Liver (tissue), 10 donors: ENCODE measurements at places on chromosomes 7 and 10. TPM values are rescaled to one million over a fixed set of nuclear protein-coding genes. Genes with fewer than 3 reads are reported as not detected.

DNA sequence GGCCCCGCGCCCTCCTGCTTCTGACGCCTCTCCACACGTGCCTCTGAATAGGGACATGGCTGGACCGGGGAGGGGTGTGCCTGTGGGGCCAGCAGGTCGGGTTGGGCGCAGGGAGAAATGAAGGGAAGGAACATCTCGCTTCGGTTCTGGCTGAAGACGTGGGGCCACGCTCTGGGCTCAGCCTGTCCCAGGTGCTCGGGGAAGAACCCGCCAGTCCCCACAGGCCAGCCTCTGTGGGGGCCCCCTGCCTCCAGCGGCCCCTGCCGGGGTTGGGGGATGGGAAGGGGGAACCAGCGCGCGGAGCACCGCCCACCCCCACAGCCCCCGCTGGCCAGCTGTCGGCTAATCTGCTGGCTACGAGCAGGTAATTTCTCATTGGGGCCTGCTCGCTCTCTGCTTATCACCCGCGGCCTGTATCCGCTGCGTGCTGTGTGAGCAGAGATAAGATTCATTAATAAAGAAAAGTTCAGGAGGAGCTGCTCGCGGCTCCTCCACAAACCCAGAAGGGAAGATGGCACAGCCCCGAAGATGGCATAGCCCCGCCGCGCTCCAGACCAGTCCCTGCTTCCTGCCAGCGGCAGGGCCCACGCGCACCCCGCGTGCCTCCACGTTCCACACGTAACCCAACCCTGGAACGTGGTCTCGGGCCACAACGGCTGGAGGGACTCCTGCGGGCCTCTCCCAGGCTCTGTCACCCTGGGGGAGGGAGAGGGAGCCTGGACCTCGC lies 186.2 kb downstream of the ELFN1 start:
- no peak overlapping the region for H3K27ac ChIP-seq
- H3K4me1 ChIP-seq, result peaks cover 4% of the 10 kb centered on the region
- H3K36me3 ChIP-seq, result no peaks in the 10 kb centered on the region
- peak; percentile 59 for DNase-seq
- no peak overlapping the region for H3K4me3 ChIP-seq

COL28A1 gene
- 0.50 TPM for total RNA-seq

- H3K36me3 ChIP-seq, result no peaks in the 10 kb centered on the region
- no peaks in the 10 kb centered on the region for H3K27me3 ChIP-seq
- H3K27ac ChIP-seq, result peak overlapping the region; percentile 8
Measured at GRCh38 chr7:2403718-2404648, 572 bp downstream of the CHST12 start.

DNA sequence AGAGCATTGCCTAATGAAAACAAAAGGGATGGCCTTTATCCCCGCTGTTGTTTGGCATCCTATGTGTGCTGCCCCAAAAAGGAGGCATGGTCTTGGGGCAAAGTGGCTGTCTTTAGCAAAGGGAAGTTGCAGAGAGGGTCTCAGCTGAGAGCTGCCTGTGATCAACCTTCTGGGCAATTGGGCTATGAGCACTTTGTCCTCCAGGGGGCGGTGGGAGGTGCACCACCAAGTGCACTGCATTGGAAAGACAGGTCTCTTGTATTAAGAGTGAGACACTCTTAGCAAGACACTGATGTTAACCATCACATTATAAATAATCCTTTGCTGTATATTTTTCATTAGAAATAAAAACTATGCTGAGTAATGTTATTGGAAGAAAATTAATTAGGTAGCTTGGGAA lies 314.8 kb downstream of the POM121L12 start:
- H3K4me3 ChIP-seq, result no peak overlapping the region
- H3K4me1 ChIP-seq, result no peaks in the 10 kb centered on the region
- DNase-seq, result no peak
- H3K27ac ChIP-seq, result no peak overlapping the region
- no peaks in the 10 kb centered on the region for H3K36me3 ChIP-seq
- no peaks in the 10 kb centered on the region for H3K27me3 ChIP-seq

MMP21 gene
- 0.17 TPM for total RNA-seq

MEIG1 gene
- 0.33 TPM for total RNA-seq

- no peak overlapping the region for H3K27ac ChIP-seq
- no peak overlapping the region for H3K4me3 ChIP-seq
- no peaks in the 10 kb centered on the region for H3K4me1 ChIP-seq
Measured at GRCh38 chr7:50147951-50148808, 55.1 kb upstream of the ZPBP start.

DNA sequence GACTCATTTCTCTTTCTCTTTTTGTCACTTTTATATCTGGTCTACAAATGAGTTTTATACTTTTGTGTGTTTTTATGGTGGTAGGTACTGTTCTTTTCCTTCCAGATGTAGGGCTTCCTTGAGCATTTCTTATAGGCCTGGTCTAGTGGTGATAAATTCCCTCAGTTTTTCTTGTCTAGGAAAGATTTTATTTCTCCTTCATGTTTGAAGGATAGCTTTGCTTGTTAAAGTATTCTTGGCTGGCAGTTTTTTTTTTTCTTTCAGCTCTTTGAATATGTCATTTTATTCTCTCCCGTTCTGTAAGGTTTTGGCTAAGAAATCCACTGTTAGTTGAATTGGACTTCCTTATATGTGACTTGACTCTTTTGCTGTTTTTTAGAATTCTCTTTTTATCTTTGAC lies 292.7 kb downstream of the RPS24 start:
- no peaks in the 10 kb centered on the region for H3K4me1 ChIP-seq
- H3K4me3 ChIP-seq, result no peak overlapping the region
- H3K36me3 ChIP-seq, result no peaks in the 10 kb centered on the region
- no peak for DNase-seq

GRCh38 chr7:70457883-70458680 lies 673.9 kb upstream of the GALNT17 start:
- no peak overlapping the region for H3K27ac ChIP-seq
- DNase-seq, result no peak
- H3K27me3 ChIP-seq, result no peaks in the 10 kb centered on the region

- H3K36me3 ChIP-seq, result no peaks in the 10 kb centered on the region
- no peaks in the 10 kb centered on the region for H3K27me3 ChIP-seq
- no peaks in the 10 kb centered on the region for H3K4me1 ChIP-seq
Measured at GRCh38 chr10:49139028-49139845, 5.4 kb upstream of the FAM170B start.

DNA sequence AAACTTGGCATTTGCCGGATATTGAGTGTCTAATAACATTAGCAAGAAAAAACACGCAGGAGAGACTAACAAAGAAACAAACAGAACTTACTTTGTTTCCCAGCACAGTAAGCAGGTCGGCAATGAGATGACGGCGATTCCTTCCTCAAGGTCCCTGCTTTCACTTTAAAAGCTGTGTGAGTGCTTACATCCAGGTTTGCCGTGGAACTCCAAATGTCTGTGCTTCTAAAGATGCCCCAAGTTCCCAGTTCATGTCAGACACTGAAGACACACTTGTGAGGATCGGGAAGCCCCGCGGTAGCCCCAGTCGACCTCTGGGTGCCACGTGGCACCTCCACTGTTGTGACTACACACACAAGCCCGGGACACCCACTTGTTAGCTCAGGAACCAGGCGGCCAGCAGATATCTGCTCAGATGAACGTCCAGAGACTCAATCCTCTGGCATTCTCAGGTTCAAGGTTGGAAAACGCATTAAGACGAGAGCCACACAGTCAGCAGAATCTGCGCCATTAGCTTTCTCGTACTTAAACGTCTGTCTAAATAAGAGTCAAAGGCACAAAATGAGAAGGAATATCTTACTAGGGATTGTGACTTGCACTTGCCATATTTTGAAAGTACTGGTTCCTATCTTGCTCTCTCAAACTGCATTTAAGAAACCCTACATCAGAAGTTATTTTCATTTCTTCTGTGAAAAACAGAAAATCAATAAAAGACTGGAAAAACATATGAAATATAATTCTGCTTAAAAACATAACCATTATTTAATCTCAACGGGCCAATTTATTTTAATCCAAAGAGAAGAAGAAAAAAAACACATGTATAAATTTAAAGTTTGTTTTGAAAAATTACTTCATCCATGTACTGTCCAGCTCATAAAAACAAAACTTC lies 207.6 kb upstream of the KLF14 start:
- peak; percentile 61 for DNase-seq
- H3K36me3 ChIP-seq, result no peaks in the 10 kb centered on the region
- peaks cover 2% of the 10 kb centered on the region for H3K4me1 ChIP-seq
- H3K27me3 ChIP-seq, result no peaks in the 10 kb centered on the region
- H3K27ac ChIP-seq, result peak overlapping the region; percentile 89

GRCh38 chr7:75660566-75661215 lies 78.0 kb downstream of the HIP1 start:
- H3K27ac ChIP-seq, result no peak overlapping the region
- no peaks in the 10 kb centered on the region for H3K36me3 ChIP-seq
- no peaks in the 10 kb centered on the region for H3K27me3 ChIP-seq
- H3K4me1 ChIP-seq, result no peaks in the 10 kb centered on the region
- no peak overlapping the region for H3K4me3 ChIP-seq

- DNase-seq, result no peak
- H3K4me3 ChIP-seq, result no peak overlapping the region
- H3K36me3 ChIP-seq, result no peaks in the 10 kb centered on the region
- no peaks in the 10 kb centered on the region for H3K4me1 ChIP-seq
- H3K27me3 ChIP-seq, result no peaks in the 10 kb centered on the region
Measured at GRCh38 chr10:23419655-23420329, 19.1 kb upstream of the OTUD1 start.

DNA sequence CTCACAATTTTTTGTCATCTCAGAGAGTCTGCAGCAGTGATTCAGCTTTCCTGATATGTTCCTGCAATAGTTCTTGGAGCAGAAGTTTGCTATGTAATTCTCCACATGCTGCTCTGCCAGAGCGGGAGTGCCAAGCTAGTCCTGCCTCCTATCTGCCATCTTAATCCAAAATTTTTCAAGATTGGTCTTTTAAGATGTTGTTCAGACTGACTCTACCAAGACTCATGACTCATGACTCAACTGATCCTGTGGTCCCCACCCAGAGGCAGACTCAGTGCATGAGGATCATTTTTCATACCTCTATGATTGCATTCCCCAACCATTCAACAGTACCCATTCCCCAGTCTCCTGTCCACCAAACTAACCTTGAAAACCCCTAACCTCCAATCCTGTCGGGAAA lies 470.8 kb downstream of the INHBA start:
- no peaks in the 10 kb centered on the region for H3K27me3 ChIP-seq
- DNase-seq, result no peak
- no peaks in the 10 kb centered on the region for H3K4me1 ChIP-seq

DNA sequence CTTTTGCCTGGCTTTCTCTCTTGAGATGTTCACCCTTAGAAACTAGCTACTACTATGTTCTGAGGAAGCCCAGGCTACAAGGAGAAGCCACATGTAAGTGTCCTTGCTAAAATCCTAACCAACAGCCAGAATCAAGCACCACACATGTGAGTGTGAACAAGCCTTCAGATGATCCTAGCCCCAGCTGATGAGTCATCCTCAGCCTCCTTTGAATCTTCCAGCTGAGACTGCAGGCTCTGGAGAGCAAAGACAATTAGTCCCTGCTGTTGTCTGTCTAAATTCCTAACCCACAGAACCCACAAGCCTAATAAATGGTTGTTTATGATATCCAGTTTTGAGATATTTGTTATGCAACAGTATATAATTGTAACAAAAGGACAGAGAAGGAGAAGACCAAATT lies 92.8 kb upstream of the TAC1 start:
- DNase-seq, result no peak
- H3K4me1 ChIP-seq, result no peaks in the 10 kb centered on the region
- no peaks in the 10 kb centered on the region for H3K27me3 ChIP-seq
- no peak overlapping the region for H3K27ac ChIP-seq

SLC39A12 gene
- total RNA-seq, result 0.08 TPM

GRCh38 chr7:131506597-131506996 lies 49.8 kb downstream of the PODXL start:
- DNase-seq, result no peak
- H3K36me3 ChIP-seq, result no peaks in the 10 kb centered on the region
- H3K4me3 ChIP-seq, result no peak overlapping the region

DDX50 gene
- 18.8 TPM for total RNA-seq

NPSR1 gene
- not detected for total RNA-seq

- H3K36me3 ChIP-seq, result no peaks in the 10 kb centered on the region
- no peak overlapping the region for H3K27ac ChIP-seq
- H3K27me3 ChIP-seq, result no peaks in the 10 kb centered on the region
- H3K4me3 ChIP-seq, result no peak overlapping the region
- peaks cover 14% of the 10 kb centered on the region for H3K4me1 ChIP-seq
Measured at GRCh38 chr7:45982907-45983719, 62.0 kb upstream of the IGFBP3 start.

GRCh38 chr10:64191286-64191685 lies 670.1 kb downstream of the REEP3 start:
- H3K27me3 ChIP-seq, result no peaks in the 10 kb centered on the region
- H3K4me1 ChIP-seq, result no peaks in the 10 kb centered on the region
- no peak for DNase-seq
- H3K4me3 ChIP-seq, result no peak overlapping the region
- H3K36me3 ChIP-seq, result no peaks in the 10 kb centered on the region

GRCh38 chr10:71223347-71224058 lies 11.1 kb downstream of the UNC5B start:
- H3K4me3 ChIP-seq, result no peak overlapping the region
- no peaks in the 10 kb centered on the region for H3K4me1 ChIP-seq
- no peaks in the 10 kb centered on the region for H3K36me3 ChIP-seq
- DNase-seq, result no peak

HOXA5 gene
- total RNA-seq, result 2.1 TPM

- H3K27ac ChIP-seq, result peak overlapping the region; percentile 50
- H3K27me3 ChIP-seq, result no peaks in the 10 kb centered on the region
- peak; percentile 36 for DNase-seq
Measured at GRCh38 chr7:92246360-92247101, 757 bp downstream of the ANKIB1 start.
